ENCODE measurements at places on chromosomes 13 and 19.

DNA sequence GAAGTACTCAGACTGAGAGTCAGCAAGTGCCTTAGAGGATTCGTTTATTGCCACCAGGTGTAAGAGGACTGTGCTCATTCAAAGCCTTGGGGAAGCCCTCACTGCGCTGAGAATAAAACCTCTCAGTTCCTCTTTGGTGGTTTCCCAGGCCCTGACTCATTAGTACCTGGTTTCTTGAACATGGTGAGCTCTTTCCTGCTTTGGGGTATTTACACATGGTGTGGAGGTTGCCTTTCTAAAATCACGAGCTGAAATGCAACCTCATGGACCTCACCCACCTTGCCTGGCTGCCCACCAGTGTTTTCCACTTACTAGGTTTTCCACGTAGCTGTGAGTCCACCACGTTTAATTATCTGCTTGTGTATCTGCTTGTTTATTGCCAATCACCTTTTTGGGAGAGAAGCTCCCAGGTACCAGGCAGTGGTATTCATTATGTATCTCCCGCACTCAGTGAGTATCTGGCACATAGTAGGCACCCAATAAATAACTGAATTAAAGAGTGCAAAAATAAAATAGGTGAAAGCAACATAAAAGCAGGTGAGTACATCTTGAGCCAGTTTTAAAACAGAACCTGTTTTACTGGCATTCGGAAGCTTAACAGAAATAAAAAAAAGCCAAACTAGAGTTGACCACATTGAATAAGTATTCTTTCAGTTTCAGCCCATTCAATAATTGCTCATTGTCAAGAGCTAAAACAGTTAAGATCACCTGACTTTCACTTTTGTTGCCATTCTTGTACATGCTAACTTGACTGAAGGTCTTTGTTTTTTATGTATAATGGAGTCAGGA lies 533.0 kb downstream of the MYO16 start:
- DNase-seq: no peak

DNA sequence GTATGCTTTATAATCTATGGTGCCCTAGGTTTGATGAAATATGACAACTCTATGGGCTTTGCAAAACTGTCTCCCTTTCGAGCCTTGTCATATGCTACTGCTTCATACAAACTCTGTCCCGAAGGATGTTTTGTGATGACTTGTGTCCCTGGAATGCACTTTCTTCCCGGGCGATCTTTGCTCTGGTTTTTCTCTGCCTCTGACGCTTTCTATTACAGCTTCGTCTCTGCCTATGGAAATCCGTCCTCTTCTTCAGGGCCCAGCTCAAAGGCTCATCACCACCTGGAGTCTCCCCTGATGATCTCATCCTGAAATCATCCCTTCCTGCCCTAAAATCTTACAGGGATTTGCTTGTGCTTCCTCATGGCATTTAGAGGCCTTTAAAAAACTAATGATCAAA lies 191.5 kb upstream of the KL start:
- peak; percentile 85 for DNase-seq

DNA sequence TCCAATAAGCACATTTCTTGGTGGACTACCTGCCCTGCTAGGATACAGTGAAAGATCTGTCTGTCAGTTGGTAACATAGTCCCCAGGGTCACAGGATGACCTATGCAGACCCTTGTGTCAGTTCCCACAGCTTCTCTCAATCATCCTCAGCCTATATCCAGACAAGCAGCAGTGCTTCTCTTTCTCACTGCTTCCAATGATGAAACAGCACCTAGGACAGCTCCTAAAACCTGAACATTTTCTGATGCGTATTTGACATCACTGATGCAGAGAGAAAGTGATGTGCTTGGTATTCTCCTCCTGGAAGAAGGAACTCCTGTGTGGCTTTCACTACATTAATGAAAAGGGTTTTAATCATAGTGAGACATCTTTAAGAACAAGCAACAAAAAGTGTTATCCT lies 43.7 kb downstream of the ZNF557 start:
- DNase-seq: no peak

GRCh38 chr19:35293363-35293739 lies 1.4 kb downstream of the MAG start:
- DNase-seq: no peak

GRCh38 chr19:20558011-20558410 lies 7.6 kb downstream of the ZNF737 start:
- no peak for DNase-seq

DNA sequence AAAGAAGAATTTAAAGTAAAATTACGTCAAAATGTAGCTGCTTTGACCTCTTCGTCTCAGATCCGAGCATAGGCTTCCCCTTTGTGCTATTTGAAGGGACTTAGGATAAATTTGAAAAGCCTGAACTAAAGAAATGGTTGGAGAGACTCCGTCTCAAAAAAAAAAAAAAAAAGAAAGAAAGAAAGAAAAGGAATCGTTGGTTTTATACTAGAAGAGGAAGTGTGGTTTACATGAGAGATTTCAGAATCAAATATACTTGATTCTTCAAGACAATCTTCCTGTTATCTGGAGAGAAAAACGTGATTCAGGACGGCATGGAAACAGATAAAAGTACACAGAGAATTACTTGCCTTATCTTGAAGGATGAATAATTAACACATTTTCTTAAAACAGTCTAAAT lies 474 bp upstream of the ZNF780B start:
- no peak for DNase-seq

DNA sequence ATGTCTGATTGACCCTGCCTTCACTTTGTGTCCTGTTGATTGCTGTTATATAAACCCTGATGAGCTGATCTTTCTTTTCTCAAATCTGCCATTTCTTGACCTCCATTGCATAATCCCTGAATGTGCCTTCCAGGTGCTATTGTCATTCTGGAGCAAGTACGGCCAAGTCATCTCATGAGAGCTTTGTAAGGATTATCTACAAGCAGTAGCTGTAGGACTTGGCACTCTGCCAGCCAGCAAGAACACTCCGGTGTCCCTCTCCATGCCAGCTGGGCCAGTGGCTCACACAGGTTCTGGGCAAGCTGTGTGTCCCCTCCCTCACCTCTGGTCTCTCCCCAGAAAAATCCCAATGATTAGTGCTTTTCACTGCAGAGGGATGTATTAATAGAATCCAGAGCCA lies 348.1 kb downstream of the FOXO1 start:
- no peak for DNase-seq

DNA sequence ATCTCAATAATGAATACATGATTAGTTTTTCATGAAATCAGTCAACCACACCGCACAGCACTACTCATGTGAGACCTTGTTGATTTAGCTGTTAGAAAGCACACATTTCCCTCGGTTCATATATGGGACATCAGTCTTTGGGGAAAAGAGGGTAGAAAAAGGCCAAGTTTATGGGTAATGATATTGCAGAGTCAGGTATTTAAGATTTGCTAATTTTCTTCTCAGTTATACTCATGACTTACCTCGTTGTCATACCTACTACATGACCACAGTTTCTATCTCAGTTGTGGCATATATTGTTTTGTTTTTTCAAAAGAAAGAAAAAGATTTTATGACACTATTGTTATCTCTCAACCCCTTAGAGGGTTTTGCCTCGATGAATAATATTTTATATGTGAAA lies 165.6 kb downstream of the POU4F1 start:
- no peak for DNase-seq

GRCh38 chr13:42803563-42804204 lies 22.3 kb downstream of the FAM216B start:
- DNase-seq: no peak

DNA sequence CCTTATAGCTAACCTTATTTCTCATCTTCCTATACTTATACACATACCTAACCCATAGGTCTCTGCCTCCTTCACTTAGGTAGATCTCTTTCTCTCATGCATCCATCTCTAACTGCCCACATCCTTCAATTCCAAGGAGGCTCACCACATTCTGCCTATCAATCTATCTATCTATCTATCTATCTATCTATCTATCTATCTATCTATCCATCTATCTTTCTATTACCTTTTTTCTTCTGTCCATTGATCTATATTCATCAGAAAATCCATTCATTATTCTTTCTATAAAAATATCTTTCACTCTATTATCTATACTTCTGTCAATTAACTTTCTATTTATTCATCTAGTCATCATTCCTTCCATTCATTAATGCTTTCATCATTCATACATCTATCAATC lies 11.1 kb upstream of the CYP2A7 start:
- DNase-seq: no peak

GRCh38 chr13:26756961-26757360 lies 3.6 kb downstream of the GPR12 start:
- DNase-seq: no peak

- DNase-seq: no peak
These were observed 18.7 kb upstream of the ERCC1 start for GRCh38 chr19:45442408-45442777.

DNA sequence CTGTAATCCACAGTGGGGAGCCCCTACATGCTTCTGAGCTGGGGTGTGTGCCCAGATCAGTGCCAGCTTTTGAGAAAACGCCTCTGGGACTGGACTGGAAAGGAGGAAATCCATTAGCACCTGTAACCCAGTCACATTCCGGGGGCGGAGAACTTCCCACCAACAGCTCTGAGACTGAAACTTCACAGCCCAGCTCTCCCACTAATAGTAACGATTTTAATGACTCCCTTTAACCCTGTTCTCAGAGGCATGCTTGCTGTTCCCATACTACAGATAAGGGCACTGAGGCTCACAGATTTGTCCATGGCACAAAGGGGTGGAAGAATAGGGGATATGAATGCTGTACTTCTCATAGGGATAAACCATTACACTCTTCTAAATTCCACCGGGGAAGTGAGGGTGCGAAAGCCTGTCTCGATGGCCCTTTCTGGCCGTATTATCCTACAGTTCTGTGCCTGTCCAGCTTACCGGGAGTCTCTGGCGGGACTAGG lies 851 bp downstream of the FBXO46 start:
- DNase-seq: no peak

Data from astrocyte of the spinal cord (primary cell).